Stimulated activated CD8-positive, alpha-beta memory T cell treated with anti-CD3 and anti-CD28 coated beads, Interleukin-15, amount 100 ng/mL, for 4 hours (primary cell): ENCODE measurements at places on chromosomes 3 and 15.

- no peak for DNase-seq
These were observed 338.1 kb downstream of the GAP43 start for GRCh38 chr3:115961380-115961779.

DNA sequence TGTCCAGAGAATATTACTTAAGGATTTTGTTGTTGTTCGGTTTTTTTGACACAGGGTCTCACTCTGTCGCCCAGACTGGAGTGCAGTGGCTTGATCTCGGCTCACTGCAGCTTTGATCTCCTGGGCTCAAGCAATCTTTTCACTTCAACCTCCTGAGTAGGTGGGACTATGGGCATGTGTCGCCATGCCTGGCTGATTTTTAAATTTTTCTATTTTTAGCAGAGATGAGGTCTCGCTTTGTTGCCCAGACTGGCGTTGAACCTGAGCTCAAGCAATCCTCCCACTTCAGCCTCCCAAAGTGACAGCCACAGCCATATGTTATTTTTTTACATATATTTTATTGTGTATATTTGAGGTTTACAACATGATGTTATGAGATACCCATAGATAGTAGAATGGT, 86.8 kb upstream of the UMPS start:
- DNase-seq = no peak

DNA sequence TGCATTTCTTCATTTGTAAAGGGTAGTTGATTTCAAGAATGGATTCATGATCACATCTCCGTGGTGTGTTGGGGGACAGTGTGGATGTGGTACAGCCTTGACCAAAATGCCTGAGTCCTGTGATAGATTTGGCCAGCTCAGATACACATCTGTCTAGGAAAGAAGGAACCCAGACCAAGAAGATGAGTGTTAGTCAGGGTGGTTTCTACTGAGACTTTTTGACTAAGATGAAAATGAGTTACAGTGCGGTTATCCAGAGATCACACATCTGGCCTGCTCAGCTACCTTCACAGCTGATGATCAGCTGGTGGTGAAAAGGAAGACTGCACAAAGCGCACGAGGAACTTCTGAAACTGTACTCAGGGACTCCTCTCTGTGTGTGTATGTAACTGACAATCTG, 68.0 kb downstream of the FNDC3B start:
- DNase-seq = no peak

GRCh38 chr3:197950677-197951061, 679 bp downstream of the RPL35A start:
- no peak for DNase-seq

GRCh38 chr3:13108861-13109260, 35.6 kb upstream of the IQSEC1 start:
- DNase-seq = no peak

GRCh38 chr3:110526777-110527727, 544.6 kb upstream of the NECTIN3 start:
- no peak for DNase-seq

DNA sequence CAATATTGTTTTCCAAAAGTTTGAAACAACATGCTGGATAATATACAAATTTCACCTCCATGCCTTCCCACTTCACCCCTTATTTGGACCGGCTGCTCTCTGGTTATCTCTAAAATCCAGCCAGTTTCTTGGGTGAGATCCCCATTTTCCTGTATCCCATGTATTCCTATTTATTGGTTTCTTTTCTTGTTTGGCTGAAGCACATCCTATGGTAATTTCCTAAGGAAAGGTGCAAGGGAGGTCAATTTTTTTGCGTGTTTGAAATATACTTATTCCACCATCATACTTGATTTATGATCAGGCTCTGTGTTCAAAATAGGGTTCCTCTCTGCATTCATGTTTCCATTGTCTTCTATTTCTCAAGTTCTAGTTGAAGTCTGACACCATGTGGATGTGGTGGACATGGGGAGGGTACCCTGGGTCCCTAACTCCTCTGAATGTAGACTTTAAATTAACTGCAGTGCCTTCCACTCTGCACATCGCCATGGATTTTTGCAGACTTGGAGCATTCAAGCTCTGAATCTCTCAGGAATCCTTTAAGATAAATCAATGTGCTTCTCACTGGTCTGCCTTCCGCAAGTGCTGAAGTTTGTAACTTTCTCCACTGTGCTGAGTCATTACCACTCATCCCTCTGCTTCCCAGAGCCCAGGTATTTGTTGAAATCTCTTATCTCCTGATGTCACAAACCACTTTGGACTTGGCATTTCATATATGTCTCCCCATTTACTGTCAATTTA, 52.1 kb upstream of the TLE3 start:
- no peak for DNase-seq

DNA sequence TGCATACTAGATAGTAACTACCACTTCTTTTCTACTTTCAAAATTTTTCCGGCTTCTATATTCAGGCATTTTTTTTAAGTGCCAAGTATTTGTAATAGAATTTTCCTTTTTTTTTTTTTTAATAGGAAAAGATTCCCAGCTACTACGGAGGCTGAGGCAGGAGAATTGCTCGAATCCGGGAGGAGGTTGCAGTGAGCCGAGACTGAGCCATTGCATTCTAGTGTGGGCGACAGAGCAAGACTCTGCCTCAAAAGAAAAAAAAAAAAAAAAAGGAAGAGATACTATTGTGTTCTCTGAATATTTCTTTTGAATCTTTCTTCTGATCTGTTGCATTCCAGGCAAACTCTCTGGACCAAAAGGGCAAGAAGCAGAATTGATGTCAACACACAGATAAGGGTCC, 557.3 kb downstream of the FGF12 start:
- DNase-seq = no peak

GRCh38 chr3:161413855-161414210, 42.5 kb upstream of the SPTSSB start:
- no peak for DNase-seq

DNA sequence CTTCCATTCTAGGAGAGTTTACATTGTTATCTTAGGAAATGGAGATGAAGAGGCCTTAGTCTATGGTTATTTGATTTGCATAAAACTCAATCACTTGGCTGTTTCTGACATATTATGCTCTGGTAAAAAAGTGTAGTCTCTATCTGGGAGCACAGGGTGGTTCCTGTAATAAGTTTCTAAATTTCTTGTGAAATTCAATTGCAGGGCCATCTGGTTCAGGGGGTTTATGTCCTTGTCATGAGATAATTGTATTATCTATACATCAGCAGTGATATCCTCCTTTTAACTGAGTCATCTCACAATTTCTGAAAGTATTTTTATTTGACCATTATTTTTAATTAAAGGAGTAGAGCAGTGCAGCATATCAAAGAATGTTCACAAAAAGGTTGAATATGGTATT, 203.3 kb downstream of the MFSD1 start:
- no peak for DNase-seq

DNA sequence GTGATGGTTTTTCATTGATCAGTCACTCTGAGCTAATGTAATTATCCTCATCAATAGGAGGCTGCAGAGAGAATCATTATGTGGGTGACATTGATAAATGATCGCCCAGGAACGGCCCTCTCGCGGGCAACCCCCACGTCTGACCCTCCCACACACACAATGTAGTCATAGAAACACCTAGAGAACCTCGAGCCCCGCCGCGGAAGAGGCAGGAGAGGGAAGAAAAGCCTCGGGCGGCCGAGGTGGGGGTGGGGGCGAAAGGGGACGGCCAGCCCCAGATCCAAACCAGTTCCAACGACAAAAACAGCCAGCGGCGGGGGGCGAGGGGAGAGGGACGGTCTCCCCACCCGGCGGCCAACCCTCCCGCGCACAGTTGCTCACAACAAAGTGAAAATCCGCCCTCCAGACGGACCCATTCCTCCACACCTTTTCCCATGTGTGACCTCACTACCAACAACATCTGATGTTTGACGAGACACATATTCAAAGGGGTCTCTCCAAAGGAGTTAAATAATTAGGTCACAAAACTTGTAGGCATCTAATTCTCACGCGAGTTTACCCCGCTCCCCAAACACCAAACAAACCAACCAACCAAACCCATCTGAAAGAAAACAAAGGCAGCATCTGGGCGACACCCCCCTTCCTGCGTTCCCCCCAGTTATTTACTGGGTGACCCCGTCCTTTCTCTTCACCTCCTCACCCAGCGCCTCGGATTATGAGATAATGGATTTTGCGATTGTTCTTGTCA, 213.0 kb downstream of the MEIS2 start:
- no peak for DNase-seq

DNA sequence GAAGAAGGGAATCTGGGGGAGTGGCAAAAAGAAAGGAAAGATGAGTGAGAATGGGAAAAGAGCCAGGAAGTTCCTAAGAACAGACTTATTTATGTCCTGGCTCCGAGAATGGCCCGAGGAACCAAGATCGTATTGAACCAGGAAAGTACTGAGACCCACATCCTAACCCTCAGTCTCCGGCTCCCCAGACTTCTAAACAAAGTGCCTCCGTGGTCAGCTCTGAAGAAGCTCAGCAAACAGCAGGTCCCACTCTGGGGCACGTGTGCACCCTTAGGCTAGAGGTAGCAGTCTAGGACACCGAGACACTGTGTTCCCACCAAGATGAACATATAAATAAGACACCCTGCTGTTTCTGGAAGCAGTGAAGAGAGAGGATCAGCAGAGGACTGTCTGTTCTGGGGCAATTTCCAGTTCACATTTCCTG, 307.4 kb downstream of the NTRK3 start:
- DNase-seq = no peak

- DNase-seq = no peak
These were observed 81.3 kb upstream of the NEDD4 start for GRCh38 chr15:56074481-56075265.
